ENCODE measurements at places on chromosomes 2 and 18.

DNA sequence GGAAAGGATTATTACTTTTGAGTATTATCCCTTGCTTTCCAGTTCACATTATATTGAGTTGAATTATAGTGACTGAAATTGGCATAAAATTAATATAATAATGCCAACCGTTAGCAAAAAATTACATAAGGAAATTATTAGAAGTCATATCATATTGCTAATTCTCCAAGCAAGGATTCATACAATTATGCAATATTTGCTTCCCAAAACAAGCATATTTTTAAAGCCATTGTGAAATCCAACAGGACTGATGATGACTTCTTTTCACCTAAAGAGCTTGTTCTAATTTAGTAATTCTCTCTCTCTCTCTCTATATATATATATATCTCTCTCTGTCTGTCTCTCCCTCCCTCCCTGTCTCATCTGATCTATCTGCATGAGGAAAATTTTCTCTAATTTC, 283.5 kb downstream of the DSEL start:
- DNase-seq: no peak

DNA sequence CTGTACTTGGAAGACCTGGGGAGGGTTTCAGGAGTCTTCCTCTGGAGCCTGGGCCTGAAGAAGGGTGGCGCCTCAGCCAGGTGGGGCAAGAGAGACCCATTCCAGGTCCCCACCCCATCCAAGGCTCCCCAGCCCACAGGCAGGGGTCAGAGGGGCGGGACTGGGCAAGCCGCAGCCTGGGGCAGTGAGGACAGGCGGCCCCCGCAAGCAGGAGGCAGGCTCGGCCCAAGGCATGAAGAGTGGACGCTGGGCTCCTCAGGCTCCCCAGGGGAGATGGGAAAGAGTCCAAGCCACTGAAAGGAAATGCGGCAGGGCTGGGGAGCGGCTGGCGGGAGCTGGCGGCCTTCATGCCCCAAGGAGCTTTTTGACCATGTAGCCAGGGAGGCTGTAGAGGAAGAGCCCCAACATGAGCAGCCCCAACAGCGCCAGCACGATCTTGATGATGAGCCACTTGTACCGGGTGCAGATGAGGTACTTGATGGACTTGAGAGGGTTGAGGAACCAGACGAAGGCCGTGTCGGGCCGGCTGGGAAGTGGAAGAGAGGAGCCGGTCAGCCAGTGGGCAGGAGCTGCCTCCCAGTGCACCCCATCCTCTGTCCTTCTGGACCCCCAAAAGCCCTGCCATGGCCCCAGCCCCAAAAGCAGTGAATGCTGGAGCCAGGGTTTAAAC, 20.1 kb downstream of the OTOF start:
- no peak for DNase-seq

- no peak for DNase-seq
Observed at GRCh38 chr18:32759611-32760167, 13.1 kb downstream of the KLHL14 start.

DNA sequence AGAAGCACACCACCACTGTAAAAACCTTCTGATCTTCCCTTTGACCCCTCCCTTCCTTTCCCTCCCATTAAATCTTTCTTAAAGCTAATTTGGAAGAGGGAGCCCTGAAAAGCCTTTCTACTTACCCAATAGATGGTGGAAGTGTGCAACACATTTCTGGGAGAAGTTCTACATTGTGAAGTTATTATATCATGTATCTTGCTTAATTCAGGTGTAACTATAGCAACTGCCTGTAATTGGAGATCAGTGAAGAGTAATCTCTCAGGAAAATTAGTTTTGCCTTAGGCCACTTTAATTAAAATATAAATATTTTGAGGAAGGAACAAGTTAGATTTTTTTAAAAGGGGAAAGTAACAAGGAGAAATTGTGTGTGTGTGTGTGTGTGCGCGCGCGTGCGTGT, 266.0 kb downstream of the SH3BP4 start:
- no peak for DNase-seq

DNA sequence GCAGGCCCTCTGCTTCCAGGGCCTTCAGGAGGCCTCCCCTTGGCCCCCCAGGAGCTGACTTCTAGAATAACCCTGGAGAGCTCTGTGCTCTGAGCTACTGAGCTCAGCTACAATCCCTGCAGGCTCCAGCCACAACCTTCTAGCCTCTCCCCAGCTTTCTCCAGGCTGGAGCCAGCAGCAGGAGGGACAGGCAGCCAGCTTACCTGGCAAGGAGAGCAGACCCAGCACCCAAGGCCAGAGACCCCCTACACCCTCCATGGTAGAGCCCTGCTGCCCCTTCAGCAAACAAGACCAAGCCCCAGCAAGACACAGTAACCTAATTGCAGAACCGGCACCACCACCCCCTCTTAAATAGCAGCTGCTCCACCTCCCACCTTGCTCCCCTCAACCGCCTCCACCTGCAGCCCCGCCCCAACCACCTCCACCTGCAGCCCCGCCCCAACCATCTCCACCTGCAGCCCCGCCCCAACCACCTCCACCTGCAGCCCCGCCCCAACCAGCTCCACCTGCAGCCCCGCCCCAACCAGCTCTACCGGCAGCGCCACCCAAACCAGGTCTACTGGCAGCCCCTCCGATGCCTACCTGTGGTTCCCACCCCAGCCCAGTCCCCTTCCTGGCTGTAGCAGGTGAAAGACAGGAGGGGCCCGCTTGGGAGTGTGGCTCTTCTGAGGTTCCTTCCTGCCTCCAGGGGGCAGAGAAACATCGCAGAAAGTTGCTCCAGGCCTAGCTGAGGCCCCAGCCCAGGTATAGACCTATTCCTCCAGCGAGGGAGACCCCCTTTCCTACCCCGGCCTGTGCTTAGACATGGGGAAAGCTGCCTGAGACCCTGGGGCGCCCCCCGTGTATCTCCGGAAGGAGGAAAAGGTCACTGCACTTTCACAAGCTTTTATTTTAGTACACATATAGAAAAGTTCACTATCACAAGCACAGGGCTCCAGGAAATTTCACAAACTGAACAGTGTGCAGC, at the start of gene ASTL:
Gene ASTL, minus strand, starts transcription at position 324 of the 967 bp plus-strand sequence. Its CDS starts 66 bp downstream, at position 258.
- no peak for DNase-seq

DNA sequence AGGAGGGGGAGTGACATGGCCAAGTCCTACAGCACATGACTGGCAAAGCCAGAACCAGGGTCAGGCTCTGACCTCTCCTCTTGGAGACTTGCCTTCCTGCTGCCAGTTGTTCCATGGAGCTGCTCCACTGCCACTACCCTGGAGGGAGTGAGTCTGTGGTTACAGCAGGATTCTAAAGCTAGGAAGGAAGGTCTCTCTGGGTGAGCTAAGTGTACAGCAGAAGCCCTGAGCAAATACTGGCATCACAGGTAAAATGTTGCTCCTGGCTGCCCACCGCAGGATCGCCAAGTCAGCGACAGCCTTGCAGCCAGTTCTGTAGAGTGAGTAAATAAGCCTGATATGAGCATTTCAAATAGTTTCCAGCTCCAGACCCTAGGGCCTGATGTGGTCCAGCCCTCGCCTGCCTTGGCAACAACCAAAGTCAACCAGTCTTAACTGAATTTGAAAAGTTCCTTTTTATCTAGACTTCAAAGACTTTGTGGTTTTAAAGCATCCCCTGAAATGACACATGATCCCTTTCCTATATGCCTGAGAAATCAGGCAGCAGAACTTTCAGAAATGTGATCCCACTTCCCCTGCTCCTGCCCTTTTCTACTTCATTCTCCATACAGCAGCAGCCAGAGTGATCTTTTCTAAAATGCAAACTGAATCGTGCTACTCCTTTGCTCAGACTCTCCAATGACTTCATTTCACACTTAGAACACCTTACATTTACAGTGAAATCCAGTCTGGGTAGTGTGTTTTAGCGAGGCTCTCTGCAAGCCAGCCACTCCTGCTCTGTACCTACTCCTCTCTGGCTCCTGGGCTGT, 114.3 kb downstream of the MGAT5 start:
- DNase-seq: peak; percentile 30

- no peak for DNase-seq
Observed at GRCh38 chr2:225010804-225011203, 31.5 kb downstream of the DOCK10 start.

- DNase-seq: no peak
Observed at GRCh38 chr2:20211420-20211819, 13.5 kb downstream of the SDC1 start.

GRCh38 chr18:42365591-42365990, 410.6 kb downstream of the PIK3C3 start:
- no peak for DNase-seq

- peak; percentile 90 for DNase-seq
Observed at GRCh38 chr2:37829202-37829601, 95.9 kb upstream of the RMDN2 start.

- DNase-seq: no peak
Observed at GRCh38 chr18:74063023-74063422, 84.6 kb downstream of the FBXO15 start.

- DNase-seq: no peak
Observed at GRCh38 chr2:132607426-132608090, 62.4 kb downstream of the LYPD1 start.

DNA sequence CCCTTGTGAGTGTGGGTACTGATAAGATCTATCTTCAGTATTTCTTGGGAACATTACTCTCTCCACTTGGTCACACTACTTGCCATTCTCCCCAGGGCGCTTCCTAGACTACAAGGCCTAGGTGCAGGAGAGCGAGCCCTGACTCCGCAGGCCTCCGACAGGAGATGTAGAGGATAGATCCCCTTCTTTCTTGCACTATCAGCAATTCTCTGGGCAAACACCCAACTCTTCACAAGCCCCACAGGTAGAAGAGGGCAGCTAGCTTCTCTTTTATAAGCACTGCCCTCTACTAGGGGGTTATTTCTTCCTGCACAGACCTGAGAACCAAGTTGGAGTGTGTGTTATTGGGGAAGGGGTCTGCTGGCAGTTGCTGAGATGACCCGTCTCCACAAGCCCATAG, 10.7 kb upstream of the RMDN2 start:
- no peak for DNase-seq

- no peak for DNase-seq
Observed at GRCh38 chr2:156435396-156435717, 822 bp upstream of the GPD2 start.

GRCh38 chr18:57959278-57959677, 84.7 kb upstream of the NEDD4L start:
- DNase-seq: peak; percentile 1

DNA sequence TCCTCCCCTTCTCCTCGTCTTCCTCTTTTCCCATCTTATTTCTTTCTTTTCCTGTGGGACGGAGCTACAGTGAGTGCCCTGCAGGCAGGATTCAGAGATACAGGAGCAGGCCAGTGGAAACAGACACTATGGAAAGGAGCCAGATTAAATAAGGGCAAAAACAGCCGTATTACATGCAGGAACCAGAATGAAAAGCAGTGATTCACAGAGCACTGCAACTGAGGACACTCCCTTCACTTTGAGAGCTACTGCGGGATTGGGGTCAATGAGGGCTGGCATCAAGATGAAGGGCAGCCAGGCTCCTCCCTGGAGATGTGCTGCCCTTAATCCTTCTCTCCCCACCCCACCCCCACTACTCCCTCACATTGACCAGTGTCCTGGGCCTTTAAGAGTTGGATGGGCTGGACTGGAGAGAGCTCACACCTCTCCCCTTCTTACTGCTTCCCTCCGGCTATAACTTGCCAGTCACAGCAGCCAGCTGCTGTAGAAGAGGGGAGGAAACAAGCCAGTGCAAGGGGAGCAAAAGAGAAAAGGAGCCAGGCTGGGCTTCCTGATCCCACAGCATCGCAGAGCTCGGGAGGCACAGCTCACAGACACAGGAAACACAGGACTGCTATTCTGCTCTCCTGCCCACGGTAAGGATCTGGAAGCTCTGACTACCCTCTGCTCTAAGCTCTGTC, at the start of gene PLCD4:
Gene PLCD4, plus strand, starts transcription at position 464 of the 680 bp plus-strand sequence. CDS start 7,841 bp downstream, outside the sequence.
- peak; percentile 27 for DNase-seq

DNA sequence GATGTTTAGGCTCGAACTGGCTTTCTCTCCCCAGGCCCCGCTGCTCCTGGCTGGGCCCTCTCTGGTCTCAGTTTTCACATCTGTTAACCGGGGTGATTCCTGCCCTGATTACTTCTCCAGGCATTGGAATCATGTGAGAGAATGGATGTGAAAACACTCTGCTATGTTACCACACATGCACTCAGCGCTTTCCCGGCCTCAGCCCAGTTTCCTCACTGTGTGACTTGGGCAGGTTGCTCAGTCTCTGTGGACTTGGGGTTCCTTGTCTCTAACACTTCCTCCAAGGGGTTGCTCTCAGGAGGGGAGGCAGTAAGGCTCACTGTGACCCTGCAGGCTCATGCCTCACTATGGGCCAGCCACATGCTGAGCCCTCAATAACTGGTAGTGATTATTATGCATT, 230.4 kb upstream of the HS6ST1 start:
- no peak for DNase-seq

GRCh38 chr2:232523682-232524597, 2.0 kb upstream of the CHRND start:
- DNase-seq: no peak

GRCh38 chr18:72542984-72543356, 1.2 kb downstream of the CBLN2 start:
- DNase-seq: no peak

DNA sequence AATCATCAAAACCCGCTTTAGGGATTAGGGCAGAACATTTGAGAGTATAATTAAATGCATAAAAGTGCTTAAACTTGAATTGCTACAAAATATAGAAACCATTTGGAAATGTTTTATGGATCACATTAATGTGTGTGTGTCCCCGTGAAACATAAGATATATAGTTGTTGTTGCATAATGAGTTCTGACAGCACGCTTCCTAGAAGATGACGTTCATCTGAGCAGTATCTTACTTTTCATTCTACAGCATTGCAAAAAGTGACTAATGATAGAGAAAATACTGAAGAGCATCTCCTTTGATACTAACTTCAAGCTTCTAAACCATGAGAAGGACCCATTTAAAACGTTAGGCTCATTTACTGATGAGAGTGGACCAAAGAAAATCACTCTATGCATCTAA, 63.7 kb downstream of the SLC8A1 start:
- no peak for DNase-seq

DNA sequence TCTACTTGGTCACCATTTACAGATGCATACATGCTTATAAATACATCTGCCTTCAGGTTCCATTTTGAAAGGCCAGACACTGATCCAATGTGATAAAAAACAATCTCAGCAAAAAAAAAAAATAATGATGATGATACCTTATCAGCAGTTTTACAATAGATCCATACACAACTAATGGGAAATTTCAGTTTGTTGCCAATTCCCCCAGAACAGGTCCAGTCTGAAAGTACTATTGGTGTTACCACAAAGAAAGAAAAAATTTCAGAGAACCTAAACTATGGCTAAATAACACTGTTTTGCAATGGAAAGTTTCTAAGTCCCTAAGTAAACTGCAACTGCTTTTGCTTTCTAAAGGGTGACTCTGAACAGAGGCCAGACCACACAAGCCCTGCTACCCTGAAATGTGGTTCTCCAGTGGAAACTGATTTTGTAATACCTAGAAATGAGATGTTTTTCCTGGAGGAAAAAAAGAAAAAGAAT, 54.1 kb downstream of the LPIN2 start:
- no peak for DNase-seq

DNA sequence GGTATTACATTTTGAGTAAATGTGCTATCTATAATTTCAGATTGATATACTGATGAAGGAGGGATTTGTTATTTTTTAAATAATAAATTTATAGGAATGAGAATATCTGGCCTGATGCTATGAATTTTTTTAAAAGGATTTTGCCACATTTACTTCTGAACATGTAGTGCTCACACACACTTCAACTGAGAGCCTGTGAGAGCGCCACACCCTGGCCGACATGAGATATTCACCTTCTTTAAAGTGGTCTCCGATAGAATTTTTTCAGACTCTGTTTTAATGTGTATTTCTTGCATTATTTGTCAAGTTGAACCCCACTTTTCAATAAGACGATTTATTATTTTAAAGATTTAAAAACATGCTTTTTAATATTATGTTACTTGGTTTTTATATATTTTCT, 813.3 kb downstream of the DCC start:
- DNase-seq: no peak

GRCh38 chr2:109128616-109129355, at the start of gene SH3RF3:
Gene SH3RF3 (plus strand): TSS chr2:109129205.
- DNase-seq: no peak

All from AG04450 (cell line).